Esophagus mucosa (tissue), 1 donor: ENCODE measurements at places on chromosomes 2 and 18. TPM values are rescaled to one million over a fixed set of nuclear protein-coding genes. Genes with fewer than 3 reads are reported as not detected.

- ATAC-seq = no peak
Observed at GRCh38 chr18:62844850-62845643, 129.7 kb downstream of the PHLPP1 start.

DNA sequence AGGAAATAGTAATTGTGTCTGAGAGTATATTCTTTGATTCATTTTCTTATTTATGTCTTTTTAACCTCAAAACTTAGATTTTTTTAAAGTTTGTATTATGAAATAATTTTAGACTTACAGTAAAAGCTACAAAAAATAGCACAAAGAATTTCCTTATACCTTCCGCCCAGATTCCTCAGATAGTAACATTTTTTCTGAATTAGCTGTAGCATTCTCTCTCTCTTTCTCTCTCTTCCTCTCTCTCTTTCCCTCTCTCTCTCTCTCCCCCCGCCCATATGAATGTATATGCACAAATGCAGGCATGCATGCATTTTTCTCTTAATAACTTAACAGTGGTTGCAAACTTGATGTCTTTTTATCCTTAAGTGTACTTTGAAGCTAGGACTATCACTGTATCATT, 361.1 kb upstream of the NRP2 start:
- ATAC-seq = no peak

ABCB11 gene
- not detected for total RNA-seq

- ATAC-seq = no peak
Observed at GRCh38 chr2:232889876-232890401, 19.9 kb downstream of the SNORC start.

- no peak for ATAC-seq
Observed at GRCh38 chr18:24818441-24818840, 358.0 kb downstream of the HRH4 start.

CD8A gene
- total RNA-seq = 0.44 TPM

DNA sequence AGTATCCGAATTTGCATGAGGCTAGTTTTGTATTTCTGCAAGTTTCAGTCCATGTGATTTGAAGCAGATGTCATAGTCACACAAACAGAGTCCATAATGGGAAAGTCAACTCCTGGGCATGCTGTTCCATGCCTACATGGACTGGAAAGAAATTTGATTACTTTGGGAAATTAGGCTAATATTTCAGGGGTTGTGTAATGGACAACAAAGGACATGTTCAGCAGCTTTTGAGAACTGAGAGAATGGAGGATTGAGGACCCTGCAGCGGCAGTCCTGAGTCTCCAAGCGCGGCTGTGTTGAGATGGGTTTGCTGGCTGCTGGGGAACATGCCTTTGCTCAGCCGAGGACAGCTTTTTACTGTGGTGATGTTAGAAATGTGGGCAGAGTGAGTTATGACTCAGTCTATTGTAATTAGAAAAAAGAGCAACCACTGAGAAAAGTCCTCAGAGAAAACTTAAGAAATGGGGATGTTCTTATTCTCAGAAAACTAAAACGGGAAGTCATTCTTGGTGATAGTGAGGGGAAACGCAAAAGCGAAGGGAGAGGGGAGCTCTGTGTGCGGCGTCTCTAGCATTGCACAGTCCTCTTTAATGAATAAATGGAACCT, 149.2 kb downstream of the FAM210A start:
- ATAC-seq = no peak

GRCh38 chr2:206890926-206891325, 48.4 kb upstream of the CPO start:
- ATAC-seq = no peak

GRCh38 chr2:217741381-217741955, 261.3 kb downstream of the TNS1 start:
- no peak for ATAC-seq

DNA sequence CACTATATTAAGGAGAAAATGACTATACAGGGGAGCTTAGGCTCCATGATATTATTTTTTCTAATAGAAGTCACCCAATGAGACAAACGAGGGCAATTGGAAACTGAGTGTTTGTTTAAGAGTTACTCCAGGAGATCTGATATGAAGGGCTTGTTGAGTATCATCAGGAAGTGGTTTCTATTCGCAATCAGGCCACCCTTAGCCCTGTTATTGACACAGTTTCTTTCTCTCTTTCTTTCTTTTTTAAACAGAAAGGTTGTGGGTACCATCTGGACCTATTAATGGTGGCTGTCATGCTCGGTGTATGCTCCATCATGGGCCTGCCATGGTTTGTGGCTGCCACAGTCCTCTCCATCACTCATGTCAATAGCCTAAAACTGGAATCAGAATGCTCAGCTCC, 117.3 kb downstream of the DPP4 start:
- no peak for ATAC-seq

GRCh38 chr18:48896875-48897511, 53.8 kb downstream of the SMAD7 start:
- ATAC-seq = peak; percentile 44

SERPINE2 gene
- 63.7 TPM for total RNA-seq

GRCh38 chr2:200471324-200471848, 38.5 kb downstream of the KCTD18 start:
- peak; percentile 40 for ATAC-seq

CD207 gene
- not detected for total RNA-seq

- no peak for ATAC-seq
Observed at GRCh38 chr2:215745331-215745730, 268.0 kb downstream of the MREG start.

- no peak for ATAC-seq
Observed at GRCh38 chr2:8421658-8422449, 260.0 kb upstream of the ID2 start.

GRCh38 chr2:41400088-41400665, 647.6 kb upstream of the PKDCC start:
- ATAC-seq = no peak

FABP1 gene
- total RNA-seq = not detected
